ENCODE measurements at places on chromosomes 2 and 18. TPM values are rescaled to one million over a fixed set of nuclear protein-coding genes. Genes with fewer than 3 reads are reported as not detected.

The TMEM169 gene
- 0.35 TPM for total RNA-seq

The IL36G gene
- not detected for total RNA-seq

The CREG2 gene
- not detected for total RNA-seq

The SLC9A4 gene
- not detected for total RNA-seq

The ANKRD44 gene
- total RNA-seq = 6.9 TPM

The CCDC121 gene
- 0.61 TPM for total RNA-seq

The MITD1 gene
- total RNA-seq = 19.1 TPM

The UBR3 gene
- 30.0 TPM for total RNA-seq

The SIX3 gene
- not detected for total RNA-seq

The RBM45 gene
- total RNA-seq = 14.5 TPM

The GPBAR1 gene
- 0.16 TPM for total RNA-seq

The TDRD15 gene
- not detected for total RNA-seq

The RUFY4 gene
- total RNA-seq = not detected

The DSC2 gene
- total RNA-seq = 17.6 TPM

The RAB27B gene
- 73.5 TPM for total RNA-seq

The FOXI3 gene
- total RNA-seq = not detected

The TEKT4 gene
- not detected for total RNA-seq

The CNOT11 gene
- 33.4 TPM for total RNA-seq

The GPR45 gene
- total RNA-seq = not detected

The COBLL1 gene
- 37.1 TPM for total RNA-seq

The CDH2 gene
- 14.6 TPM for total RNA-seq

The UNC80 gene
- total RNA-seq = not detected

The ARHGEF4 gene
- total RNA-seq = 52.0 TPM

The DSG4 gene
- not detected for total RNA-seq

The TTC21B gene
- 9.8 TPM for total RNA-seq

The CTAGE1 gene
- total RNA-seq = not detected

The RAX gene
- not detected for total RNA-seq

The GRP gene
- not detected for total RNA-seq

The ABHD1 gene
- not detected for total RNA-seq

The DSG1 gene
- not detected for total RNA-seq

The RAB6D gene
- not detected for total RNA-seq

The MEP1B gene
- total RNA-seq = not detected

The CYRIA gene
- 1.2 TPM for total RNA-seq

The EEF1B2 gene
- 1,110 TPM for total RNA-seq

The FAM237A gene
- total RNA-seq = not detected

Measured in MCF 10A (cell line).